K562 (cell line): ENCODE measurements at places on chromosomes 5 and 9. TPM values are rescaled to one million over a fixed set of nuclear protein-coding genes. Genes with fewer than 3 reads are reported as not detected.

DNA sequence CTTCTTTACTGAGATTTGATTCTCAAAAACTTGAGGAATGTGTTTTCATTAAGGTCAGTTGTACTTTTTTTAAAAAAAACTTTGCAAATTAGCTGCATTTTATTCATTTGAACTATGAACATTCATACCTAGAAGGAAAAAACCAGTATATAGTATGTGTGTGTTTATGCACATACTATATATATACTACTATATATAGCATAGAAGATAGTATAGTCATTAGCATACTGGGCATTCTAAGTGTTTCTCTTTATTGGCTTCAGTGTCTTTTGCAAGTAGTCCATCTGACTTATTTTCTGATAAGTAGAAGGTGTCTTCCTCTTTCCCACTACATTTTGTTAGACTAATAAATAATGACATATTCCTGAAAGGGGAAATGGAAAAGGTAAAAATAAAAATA lies 33.0 kb downstream of the ELOVL7 start:
- DNase-seq: no peak
- H3K27me3 ChIP-seq: no peaks in the 10 kb centered on the region; the same call in 2 of the 3 replicates
- no peaks in the 10 kb centered on the region for H3K36me3 ChIP-seq
- H3K27ac ChIP-seq: no peak overlapping the region

DNA sequence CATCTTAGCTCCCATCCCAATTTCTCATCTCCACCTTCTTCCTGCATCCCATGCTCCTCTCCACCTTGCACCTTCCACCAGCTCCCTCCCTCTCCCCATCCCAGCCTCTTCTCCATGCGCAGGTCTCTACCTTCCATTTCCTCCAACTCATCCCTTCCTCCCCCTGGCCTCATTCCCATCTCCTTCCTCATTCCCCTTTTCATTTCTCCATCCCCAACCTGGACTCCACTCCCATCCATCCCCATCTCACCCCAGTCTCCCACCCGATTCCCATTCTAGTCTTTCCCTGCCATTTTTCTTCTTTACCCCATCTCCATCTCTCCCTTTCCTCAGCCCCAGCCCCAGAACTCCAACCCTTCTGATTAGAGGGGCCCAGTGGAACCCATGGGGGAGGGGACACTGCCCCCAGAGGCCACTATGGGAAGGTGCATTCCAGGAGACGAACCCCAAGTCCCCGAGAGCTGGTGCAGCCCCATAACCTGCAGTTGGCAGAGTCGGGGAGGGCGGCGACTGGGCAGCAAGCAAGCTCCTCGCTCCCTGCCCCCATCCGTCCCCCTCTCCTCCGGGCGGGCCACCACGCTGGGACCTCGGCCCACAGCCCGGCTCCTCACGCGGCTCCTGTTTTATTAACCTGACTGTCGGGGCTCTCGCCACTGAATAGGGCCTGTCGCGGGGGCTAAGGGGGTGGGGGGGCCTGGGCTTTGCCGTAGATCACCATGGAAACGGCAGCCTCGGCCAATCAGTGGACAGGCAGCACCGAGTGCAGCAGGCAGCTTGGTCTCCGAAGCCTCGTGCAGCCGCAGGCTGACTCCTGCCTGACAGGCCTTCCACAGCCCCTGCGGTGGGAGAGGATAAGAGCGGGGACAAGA lies 66.7 kb downstream of the PCDH1 start:
- no peak overlapping the region for H3K27ac ChIP-seq
- H3K27me3 ChIP-seq: peaks cover 29% of the 10 kb centered on the region
- H3K4me1 ChIP-seq: peaks cover 6% of the 10 kb centered on the region
- H3K4me3 ChIP-seq: no peak overlapping the region
- DNase-seq: peak; percentile 71

DNA sequence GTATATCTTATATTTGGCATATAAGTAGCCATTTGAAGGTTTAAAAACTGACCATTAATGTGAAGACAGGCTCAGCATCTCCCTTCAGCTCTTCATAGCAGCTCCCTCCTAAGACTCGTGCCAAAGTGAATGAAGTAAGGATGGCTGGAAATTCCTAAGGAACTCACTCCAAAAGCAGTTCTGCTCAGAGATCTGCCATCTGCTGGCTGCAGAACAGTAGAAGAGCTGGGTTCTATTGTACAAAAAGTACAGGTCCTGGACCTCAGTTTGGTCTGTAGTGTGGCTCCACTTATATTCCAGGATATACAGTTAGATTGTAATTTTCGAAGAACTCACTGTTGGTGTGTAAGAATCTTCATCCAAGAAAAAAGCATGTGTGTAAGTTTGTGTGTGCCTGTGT lies 104.9 kb upstream of the RUSC2 start:
- H3K27me3 ChIP-seq: no peaks in the 10 kb centered on the region
- H3K4me3 ChIP-seq: no peak overlapping the region
- no peaks in the 10 kb centered on the region for H3K4me1 ChIP-seq
- H3K27ac ChIP-seq: no peak overlapping the region

- peaks cover 56% of the 10 kb centered on the region for H3K4me1 ChIP-seq
- H3K27ac ChIP-seq: no peak overlapping the region; the same call in 2 of the 3 replicates
- no peak overlapping the region for H3K4me3 ChIP-seq
- H3K36me3 ChIP-seq: no peaks in the 10 kb centered on the region
- H3K27me3 ChIP-seq: no peaks in the 10 kb centered on the region
Measured at GRCh38 chr5:143205883-143206195, 197.6 kb downstream of the NR3C1 start.

GRCh38 chr9:3473405-3473804 lies 52.4 kb downstream of the RFX3 start:
- H3K4me1 ChIP-seq: peaks cover 2% of the 10 kb centered on the region; the same call in 2 of the 3 replicates
- H3K36me3 ChIP-seq: 0 out of 3 replicates have a peak, but pooled peaks cover under 1% of the 10 kb centered on the region
- DNase-seq: no peak

GRCh38 chr9:86944796-86945727 lies 2.2 kb downstream of the GAS1 start:
- H3K4me1 ChIP-seq: peaks cover 9% of the 10 kb centered on the region
- H3K36me3 ChIP-seq: no peaks in the 10 kb centered on the region
- no peaks in the 10 kb centered on the region for H3K27me3 ChIP-seq
- H3K4me3 ChIP-seq: no peak overlapping the region

GRCh38 chr5:122110987-122111386 lies 18.4 kb upstream of the ZNF474 start:
- no peak for DNase-seq
- H3K4me3 ChIP-seq: no peak overlapping the region
- no peaks in the 10 kb centered on the region for H3K27me3 ChIP-seq
- H3K36me3 ChIP-seq: no peaks in the 10 kb centered on the region

DNA sequence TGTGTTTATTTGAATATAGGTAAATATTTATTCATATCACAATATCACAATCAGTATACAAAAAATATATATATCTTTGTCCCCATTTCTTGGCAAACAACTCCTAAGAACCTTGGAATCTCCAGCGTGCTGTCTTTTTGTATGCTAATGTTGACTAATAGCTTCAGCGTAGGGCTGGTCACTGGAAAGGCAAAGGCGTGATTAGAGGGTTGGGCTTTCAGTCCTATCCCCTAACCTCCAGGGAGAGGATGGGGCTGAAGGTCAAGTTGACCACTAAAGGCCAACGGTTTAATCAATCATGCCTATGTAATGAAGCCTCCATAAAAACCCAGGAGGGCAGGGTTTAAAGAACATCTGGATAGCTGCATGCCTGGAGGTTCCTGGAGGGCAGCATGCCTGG lies 79.6 kb upstream of the BNC2 start:
- no peak overlapping the region for H3K4me3 ChIP-seq
- H3K27me3 ChIP-seq: no peaks in the 10 kb centered on the region
- no peaks in the 10 kb centered on the region for H3K4me1 ChIP-seq
- no peak overlapping the region for H3K27ac ChIP-seq

DNA sequence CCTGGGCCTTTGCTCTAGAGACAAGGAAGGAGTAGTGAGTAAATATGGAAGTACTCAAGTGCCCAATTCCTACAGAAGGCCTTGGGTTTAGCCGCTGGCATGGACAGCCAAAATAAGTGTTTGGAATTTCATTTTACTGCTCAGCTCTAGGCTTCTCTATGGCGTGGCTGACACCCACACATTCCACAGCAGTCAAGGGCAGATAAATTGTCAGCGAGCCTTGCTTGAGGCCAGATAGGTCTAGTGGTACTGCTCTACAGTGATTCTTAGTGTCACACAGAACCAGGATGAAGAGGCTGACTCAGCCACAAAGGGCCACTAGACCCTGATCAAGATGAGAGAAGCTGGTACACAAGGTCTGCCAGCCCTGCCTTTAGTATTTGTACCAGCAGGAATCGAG lies 111.0 kb upstream of the NFIB start:
- no peaks in the 10 kb centered on the region for H3K27me3 ChIP-seq
- DNase-seq: no peak
- no peaks in the 10 kb centered on the region for H3K36me3 ChIP-seq
- no peak overlapping the region for H3K27ac ChIP-seq

OR2K2 gene
- not detected in 2 replicates for total RNA-seq

GRCh38 chr5:116361171-116361967 lies 213.3 kb downstream of the SEMA6A start:
- H3K27ac ChIP-seq: no peak overlapping the region
- DNase-seq: no peak
- H3K36me3 ChIP-seq: no peaks in the 10 kb centered on the region

DNA sequence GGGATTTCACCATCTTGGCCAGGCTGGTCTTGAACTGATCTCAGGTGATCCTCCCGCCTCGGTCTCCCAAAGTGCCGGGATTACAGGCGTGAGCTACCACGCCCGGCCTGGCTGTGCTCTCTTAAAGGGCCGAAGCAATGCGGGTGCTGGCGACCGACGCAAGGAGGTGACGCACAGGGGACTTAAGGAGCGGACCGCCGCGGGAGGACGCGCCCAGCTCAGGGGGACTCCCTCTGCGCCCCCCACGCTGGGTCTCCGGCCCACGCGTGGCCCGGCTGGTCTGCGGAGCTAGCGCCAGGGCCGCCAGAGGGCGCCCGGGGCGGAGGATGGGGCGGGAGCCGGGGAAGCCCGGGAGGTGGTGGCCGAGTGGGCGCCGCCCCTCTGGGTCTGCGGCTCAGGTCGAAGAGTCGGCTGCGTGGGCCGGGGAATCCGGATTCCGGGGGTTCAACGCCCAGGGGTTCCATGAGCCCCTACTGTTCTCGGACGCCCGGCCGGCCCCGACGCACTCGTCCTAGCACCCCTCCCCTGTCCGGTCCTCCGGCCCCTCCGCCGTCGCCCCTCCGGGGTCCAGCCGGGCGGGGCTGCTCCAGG lies 502 bp upstream of the CERCAM start:
- peaks cover 23% of the 10 kb centered on the region; the same call in 2 of the 3 replicates for H3K4me1 ChIP-seq
- H3K36me3 ChIP-seq: peaks cover 6% of the 10 kb centered on the region; the same call in 1 of the 3 replicates
- peak overlapping the region; percentile 61; the same call in 2 of the 3 replicates for H3K27ac ChIP-seq
- peak overlapping the region; percentile 94 for H3K4me3 ChIP-seq
- no peaks in the 10 kb centered on the region for H3K27me3 ChIP-seq
- DNase-seq: peak; percentile 88

CERCAM gene
- 22.2 and 24.0 TPM in 2 replicates for total RNA-seq

NIM1K gene
- 0.13 and 0.31 TPM in 2 replicates for total RNA-seq

DNA sequence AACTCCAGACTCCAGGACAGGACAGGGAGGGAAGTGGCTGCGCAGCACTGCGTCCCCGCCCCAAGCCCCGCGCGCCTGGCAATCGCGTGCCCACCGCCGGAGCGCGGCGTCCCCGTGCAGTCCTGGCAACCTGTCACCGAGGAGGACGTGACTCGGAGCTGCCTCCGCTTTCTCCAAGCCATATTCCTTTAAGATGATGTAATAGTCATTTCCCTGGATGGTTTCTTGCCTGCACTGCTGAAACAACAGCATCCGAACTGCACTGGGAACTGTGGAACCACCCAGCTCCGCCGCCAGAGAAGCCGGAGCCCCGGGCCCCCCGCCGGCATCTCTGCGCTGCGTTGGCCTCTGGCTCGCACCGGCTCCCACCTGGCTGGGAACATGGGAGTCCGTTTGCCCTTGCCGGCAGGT lies 34.5 kb downstream of the KCTD16 start:
- no peak overlapping the region for H3K27ac ChIP-seq
- H3K27me3 ChIP-seq: peaks cover 6% of the 10 kb centered on the region
- H3K4me1 ChIP-seq: no peaks in the 10 kb centered on the region
- no peak for DNase-seq
- no peak overlapping the region for H3K4me3 ChIP-seq

DNA sequence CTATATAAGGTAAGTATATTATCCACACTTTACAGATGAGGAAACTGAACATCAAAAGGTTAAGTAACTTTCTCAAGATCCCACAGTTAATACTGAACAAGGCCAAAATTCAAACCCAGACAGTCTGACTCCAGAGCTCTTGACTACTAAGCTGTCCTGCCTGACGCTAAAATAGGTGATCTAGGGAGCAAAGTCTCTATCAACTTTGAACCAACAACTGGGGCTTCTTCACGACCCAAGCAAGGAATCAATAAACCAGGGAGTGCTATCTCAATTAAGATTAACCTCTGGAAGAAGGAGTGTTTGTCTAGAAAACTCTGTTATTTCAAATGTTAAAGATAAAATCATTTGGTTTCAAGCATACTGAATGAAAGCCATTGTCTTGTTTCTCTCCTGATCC lies 64.4 kb downstream of the MRPS27 start:
- H3K4me3 ChIP-seq: no peak overlapping the region
- no peak overlapping the region for H3K27ac ChIP-seq
- H3K4me1 ChIP-seq: peaks cover 5% of the 10 kb centered on the region; the same call in 2 of the 3 replicates
- H3K27me3 ChIP-seq: no peaks in the 10 kb centered on the region
- H3K36me3 ChIP-seq: peaks cover 17% of the 10 kb centered on the region; the same call in 2 of the 3 replicates
- DNase-seq: no peak

GRCh38 chr5:143108498-143109128 lies 294.9 kb downstream of the NR3C1 start:
- no peaks in the 10 kb centered on the region for H3K27me3 ChIP-seq
- DNase-seq: no peak
- no peaks in the 10 kb centered on the region for H3K4me1 ChIP-seq
- H3K36me3 ChIP-seq: no peaks in the 10 kb centered on the region
- no peak overlapping the region for H3K27ac ChIP-seq

- H3K27ac ChIP-seq: no peak overlapping the region
- H3K4me1 ChIP-seq: no peaks in the 10 kb centered on the region
- no peaks in the 10 kb centered on the region for H3K36me3 ChIP-seq
- H3K4me3 ChIP-seq: no peak overlapping the region
- no peak for DNase-seq
Measured at GRCh38 chr5:116372931-116373597, 201.6 kb downstream of the SEMA6A start.

DNA sequence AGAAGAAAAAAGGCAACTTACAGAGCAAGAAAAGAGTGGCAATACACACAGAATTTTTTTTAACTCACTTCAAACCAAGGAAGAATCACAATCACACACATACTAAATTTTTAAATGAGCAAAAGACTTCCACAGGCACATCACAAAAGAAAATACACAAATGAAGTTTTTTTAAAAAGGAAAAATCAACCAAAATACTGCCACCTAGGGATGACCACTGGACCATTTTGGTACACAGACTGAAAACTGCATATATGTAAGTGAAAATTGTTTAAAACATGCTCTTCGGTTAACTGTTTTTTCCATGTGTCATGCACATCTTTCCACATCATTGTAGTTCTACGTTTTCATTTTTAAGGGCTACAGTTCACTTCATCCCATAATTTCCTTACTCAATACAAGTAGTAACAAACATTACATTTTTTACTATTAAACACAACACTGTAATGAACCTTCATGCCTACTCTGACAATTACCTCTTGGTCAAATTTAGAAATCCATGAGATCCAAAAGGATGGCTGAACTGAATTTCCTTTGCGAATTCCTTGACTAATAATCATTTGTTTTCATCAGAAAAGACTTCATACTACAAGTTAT lies 79.0 kb downstream of the FBXW11 start:
- no peaks in the 10 kb centered on the region for H3K4me1 ChIP-seq
- DNase-seq: no peak
- H3K27ac ChIP-seq: no peak overlapping the region
- no peak overlapping the region for H3K4me3 ChIP-seq
- H3K36me3 ChIP-seq: no peaks in the 10 kb centered on the region
- no peaks in the 10 kb centered on the region for H3K27me3 ChIP-seq
